ENCODE measurements at places on chromosomes 16 and 17. TPM values are rescaled to one million over a fixed set of nuclear protein-coding genes. Genes with fewer than 3 reads are reported as not detected.
A peak's percentile ranks its signal among the peaks of the same experiment; 100 is the strongest.

Gene RPH3AL
- 22.3 TPM for total RNA-seq

DNA sequence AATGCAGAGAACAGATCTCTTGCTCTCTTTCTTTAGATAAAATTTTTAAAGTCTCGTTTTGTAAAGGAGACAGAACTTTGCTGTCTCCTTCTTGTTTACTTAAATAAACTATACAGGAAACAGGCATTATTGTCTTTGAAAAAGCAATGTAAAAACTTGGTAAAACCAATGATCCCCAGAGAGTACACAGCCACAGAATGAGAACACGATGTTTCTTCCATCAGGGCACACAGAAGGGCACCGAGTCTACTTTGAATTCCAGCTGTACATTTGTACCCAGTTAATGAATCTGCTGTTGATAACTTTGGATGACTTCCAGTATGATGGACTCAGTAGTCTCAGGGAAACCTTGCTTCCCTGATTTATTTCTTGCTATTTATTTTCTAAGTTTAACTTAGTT lies 8.1 kb upstream of the TMEM100 start:
- H3K27me3 ChIP-seq, result peaks cover 2% of the 10 kb centered on the region
- H3K36me3 ChIP-seq, result no peaks in the 10 kb centered on the region
- no peak overlapping the region for H3K27ac ChIP-seq

DNA sequence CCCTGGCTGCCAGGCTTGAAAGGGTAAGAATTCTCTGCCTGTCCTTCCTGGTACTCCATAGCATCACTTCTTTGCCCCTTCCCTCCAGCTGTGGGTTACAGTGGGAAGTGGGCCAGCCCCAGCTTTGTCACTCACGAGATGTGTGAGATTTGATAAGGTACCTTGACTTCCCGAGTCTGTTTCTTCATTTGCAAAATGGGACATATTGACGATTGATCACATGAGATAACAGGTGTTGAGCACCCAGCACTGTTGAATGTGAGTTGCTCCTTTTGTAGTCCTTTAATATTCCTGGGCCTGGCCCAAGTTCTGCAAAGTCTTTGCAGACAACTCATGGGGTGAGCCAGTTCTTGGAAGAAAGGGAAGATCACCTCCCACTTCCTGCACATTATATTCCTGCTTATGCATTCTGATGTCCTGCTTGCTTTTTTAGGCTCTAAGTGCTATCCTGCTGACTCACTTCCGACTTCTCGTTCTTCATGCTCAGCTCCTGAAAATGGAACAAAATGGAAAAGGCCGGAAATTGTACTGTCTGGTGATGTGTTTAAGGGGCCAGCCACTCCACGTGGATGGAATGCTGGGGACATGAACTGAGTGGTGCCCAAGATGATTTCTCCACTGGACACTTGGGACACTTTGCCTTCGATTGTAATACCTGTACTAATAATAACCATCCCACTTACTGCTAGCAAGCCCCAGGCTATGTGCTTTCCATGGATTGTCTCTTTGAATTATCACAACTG lies 8.3 kb upstream of the NLK start:
- H3K4me1 ChIP-seq, result no peaks in the 10 kb centered on the region
- no peaks in the 10 kb centered on the region for H3K27me3 ChIP-seq
- H3K4me3 ChIP-seq, result no peak overlapping the region
- no peaks in the 10 kb centered on the region for H3K36me3 ChIP-seq

DNA sequence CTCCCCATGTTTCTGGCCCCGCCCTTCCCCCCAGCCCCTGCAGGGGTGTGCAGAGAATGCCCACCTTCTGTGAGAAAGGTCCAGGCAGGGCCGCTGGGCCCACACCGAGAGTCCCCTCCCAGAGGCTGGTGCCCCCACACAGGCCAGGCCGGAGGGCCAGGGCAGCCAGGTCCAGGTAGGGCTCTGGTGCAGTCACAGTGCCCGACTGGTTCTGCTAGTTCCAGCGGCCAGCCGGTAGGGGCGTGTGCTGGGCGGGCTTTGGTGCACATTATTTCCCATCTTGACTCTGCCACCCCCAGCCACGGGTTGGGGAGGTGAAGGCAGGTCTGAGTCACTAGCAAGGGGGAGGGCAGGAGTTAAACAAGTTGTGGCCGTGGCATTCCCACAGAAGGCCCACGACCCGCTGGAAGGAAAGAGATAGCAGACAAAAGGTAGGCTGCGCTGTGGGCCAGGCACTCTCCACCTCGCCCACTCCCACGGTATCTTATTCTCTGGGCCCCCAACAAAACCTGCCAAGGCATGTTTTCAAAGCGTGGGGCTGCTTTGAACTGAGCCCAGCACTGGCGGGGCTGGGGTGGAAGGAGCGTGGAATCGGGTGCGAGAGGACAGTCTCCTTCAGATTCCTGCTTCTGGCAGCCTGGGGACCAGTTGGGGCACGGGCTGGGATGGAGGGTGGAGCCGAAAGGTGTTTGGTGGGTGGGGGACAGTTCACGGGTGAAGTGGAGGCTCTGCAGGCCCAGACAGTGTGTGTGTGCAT lies 1.9 kb downstream of the EPN3 start:
- H3K4me1 ChIP-seq, result peaks cover 11% of the 10 kb centered on the region
- peaks cover 16% of the 10 kb centered on the region for H3K27me3 ChIP-seq
- no peak overlapping the region for H3K27ac ChIP-seq
- H3K36me3 ChIP-seq, result peaks cover 4% of the 10 kb centered on the region

Gene KRT16
- total RNA-seq, result not detected

DNA sequence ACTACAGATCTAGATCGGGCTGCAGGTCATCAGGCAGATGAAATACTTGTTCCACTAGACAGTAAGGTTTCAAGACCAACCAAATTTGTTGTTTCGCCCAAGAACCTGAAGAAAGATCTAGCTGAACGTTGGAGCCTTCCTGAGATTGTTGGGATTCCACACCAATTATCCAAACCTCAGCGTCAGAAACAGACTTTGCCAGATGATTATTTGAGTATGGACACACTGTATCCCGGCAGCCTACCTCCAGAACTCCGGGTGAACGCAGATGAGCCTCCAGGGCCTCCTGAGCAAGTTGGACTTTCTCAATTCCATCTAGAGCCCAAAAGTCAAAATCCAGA lies 14.4 kb downstream of the LRRC37B start:
- H3K4me1 ChIP-seq, result peaks cover 4% of the 10 kb centered on the region
- H3K27me3 ChIP-seq, result no peaks in the 10 kb centered on the region
- H3K27ac ChIP-seq, result no peak overlapping the region
- no peaks in the 10 kb centered on the region for H3K36me3 ChIP-seq
- DNase-seq, result no peak

DNA sequence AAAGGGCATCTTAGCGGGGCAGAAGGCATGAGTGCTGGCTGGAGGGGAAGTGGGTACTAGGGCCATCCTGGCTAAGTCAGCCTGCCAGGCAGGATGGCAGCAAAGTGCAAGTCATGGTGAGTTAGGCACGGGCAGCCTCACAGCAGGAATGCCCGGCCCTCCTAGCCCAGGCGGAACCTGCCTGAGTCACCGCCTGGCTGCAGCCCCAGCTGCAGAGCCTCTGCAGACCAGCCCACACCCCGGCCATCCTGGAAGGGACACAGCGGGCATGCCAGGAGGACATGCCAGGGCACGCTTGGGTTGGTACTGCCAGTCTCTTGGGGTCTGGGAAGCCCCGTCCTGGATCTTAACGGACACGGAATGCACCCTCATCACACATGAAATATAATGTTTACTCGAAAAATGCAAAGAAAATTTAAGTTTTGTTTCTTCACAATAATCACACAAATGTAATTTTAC lies 5.0 kb upstream of the ALDH3A1 start:
- H3K27ac ChIP-seq, result no peak overlapping the region
- H3K27me3 ChIP-seq, result peaks cover 8% of the 10 kb centered on the region
- H3K4me1 ChIP-seq, result no peaks in the 10 kb centered on the region
- no peak overlapping the region for H3K4me3 ChIP-seq

Gene IGF2BP1
- 260 TPM for total RNA-seq

DNA sequence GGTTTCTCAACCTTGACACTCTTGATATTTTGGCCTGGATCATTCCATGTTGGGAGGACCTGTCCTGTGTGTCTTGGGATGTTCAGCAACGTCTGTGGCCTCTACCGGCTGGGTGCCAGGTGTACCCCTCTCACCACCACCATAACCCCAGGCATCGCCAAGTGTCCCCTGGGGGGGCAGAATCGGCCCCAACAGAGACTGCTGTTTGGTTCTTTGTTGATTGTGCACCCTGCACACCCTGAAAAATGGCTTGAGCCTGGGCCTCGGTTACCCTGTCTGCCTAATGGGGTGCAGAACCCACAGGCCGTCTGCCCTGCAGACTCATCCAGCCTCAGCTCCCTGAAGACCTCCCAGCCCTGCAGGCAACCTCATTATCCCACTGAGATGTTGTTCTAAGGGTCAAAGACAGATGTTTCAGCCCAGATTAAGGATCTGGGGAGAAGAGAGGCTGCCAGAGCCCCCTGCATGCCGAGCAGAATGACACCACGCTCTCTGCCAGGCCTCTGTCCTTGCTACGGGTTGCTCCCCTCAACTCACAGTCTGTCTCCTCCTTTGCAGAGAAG lies 9.2 kb downstream of the CACNG1 start:
- DNase-seq, result no peak
- no peak overlapping the region for H3K4me3 ChIP-seq
- H3K4me1 ChIP-seq, result no peaks in the 10 kb centered on the region
- H3K36me3 ChIP-seq, result peaks cover 5% of the 10 kb centered on the region

DNA sequence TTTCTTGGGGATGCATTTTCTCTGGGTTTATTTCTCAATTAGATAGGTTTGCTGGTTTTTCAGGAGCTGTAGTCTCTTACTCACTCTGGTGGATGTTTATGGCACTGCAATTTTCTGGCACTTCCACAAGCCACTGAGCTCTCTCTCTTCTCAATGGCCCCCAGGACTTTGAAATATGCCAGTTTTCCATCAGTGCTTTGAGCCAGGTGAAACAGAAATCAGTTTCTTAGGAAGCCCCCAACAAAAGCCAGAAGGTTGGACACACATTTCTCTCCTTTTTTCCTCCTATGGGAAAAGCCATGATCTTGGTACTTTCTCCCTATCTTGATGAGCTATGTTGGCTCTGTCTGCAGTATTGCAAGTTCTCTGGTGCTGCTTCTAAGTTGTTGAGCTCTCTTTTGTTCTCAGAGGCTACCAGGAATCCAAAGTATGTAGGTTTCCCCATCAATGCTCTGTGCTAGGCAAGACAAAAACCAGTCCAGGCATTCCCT lies 90.7 kb upstream of the SMIM36 start:
- H3K36me3 ChIP-seq, result peaks cover 4% of the 10 kb centered on the region
- H3K27me3 ChIP-seq, result no peaks in the 10 kb centered on the region
- DNase-seq, result no peak

DNA sequence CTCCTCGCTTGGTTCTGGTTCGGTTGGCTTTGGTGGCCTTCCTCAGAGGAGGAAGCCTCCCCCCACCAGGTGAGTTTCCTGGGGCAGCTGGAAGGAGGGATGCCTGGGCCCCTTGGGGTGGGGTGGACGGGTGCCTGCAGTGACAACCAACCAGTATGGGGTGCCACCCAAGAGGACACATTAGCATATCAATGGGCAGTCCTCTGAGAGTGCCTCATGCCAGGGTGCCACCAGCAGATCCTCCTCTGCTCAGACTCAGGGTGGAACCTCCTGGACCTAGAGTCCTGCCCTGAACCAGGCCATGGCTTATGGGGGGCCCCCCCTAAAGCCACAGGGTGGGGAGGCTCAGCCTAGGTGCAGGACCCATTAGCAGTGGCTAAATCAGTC lies 2.7 kb downstream of the PPP1R1B start:
- no peak overlapping the region for H3K4me3 ChIP-seq
- no peaks in the 10 kb centered on the region for H3K36me3 ChIP-seq
- H3K27ac ChIP-seq, result no peak overlapping the region
- peaks cover 17% of the 10 kb centered on the region for H3K27me3 ChIP-seq
- no peak for DNase-seq

DNA sequence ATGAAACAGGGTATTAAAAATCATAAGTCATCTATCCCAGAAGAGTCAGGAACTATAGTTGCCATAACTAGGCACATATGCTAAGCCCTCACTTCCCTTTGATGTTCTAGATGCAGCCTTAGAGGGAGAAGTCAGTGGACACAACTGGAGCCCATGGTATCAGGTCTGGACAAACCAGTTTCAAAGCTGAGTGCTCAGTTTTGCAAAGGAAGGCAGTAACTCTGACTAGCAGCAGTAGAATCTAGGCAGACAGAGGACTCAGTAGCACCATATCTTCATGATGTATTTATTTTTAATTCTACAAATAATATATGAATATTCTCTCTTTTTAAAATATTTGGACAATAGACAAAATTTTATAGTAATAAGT lies 11.7 kb upstream of the FAM20A start:
- no peaks in the 10 kb centered on the region for H3K27me3 ChIP-seq
- DNase-seq, result no peak
- no peak overlapping the region for H3K4me3 ChIP-seq
- H3K36me3 ChIP-seq, result peaks cover 4% of the 10 kb centered on the region
- H3K27ac ChIP-seq, result no peak overlapping the region

- H3K27me3 ChIP-seq, result peaks cover 2% of the 10 kb centered on the region
- no peak for DNase-seq
- H3K4me3 ChIP-seq, result no peak overlapping the region
- H3K36me3 ChIP-seq, result no peaks in the 10 kb centered on the region
These were observed 37.0 kb downstream of the FBXL20 start for GRCh38 chr17:39364236-39365025.

- H3K27me3 ChIP-seq, result peaks cover 5% of the 10 kb centered on the region
- DNase-seq, result no peak
- peak overlapping the region; percentile 42 for H3K4me3 ChIP-seq
- peak overlapping the region; percentile 91 for H3K27ac ChIP-seq
These were observed 13.2 kb downstream of the UTP4 start for GRCh38 chr16:69145658-69146057.

Gene LYZL6
- total RNA-seq, result not detected

DNA sequence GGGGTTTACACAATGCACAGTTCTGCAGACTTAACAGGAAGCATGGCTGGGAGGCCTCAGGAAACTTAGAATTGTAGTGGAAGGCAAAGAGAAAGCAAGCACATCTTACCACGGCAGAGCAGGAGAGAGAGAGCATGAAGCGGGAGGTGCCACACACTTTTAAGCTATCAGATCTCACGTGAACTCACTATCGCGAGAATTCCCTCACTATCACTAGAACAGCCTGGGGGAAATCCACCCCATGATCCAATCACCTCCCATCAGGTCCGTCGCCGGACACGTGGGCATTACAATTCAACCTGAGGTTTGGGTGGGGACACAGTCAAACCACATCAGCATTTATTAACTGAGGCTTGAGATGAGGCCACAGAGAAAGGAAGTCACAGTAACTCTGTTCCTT lies 326.7 kb downstream of the C16orf95 start:
- H3K27me3 ChIP-seq, result peaks cover 6% of the 10 kb centered on the region
- no peak overlapping the region for H3K4me3 ChIP-seq
- H3K27ac ChIP-seq, result no peak overlapping the region
- peaks cover 13% of the 10 kb centered on the region for H3K4me1 ChIP-seq
- DNase-seq, result no peak
- H3K36me3 ChIP-seq, result peaks cover 8% of the 10 kb centered on the region

Gene SLC43A2
- 31.3 TPM for total RNA-seq

Data from glutamatergic neuron (in vitro differentiated cells).